ENCODE measurements at places on chromosomes 7 and 10. TPM values are rescaled to one million over a fixed set of nuclear protein-coding genes. Genes with fewer than 3 reads are reported as not detected.

The CREB5 gene
- total RNA-seq: 7.0 TPM

The CRYGN gene
- not detected for total RNA-seq

The DOCK1 gene
- total RNA-seq: 37.3 TPM

The ST8SIA6 gene
- not detected for total RNA-seq

The YKT6 gene
- 114 TPM for total RNA-seq

The PDSS1 gene
- total RNA-seq: 10.7 TPM

The GBX1 gene
- not detected for total RNA-seq

The SPAG6 gene
- total RNA-seq: not detected

Measured in hair follicular keratinocyte (primary cell).